Right ventricle myocardium inferior (tissue), 1 donor: ENCODE measurements at places on chromosomes 2 and 18. TPM values are rescaled to one million over a fixed set of nuclear protein-coding genes. Genes with fewer than 3 reads are reported as not detected.

- DNase-seq, result no peak
Measured at GRCh38 chr2:109247812-109248211, 118.8 kb downstream of the SH3RF3 start.

DNA sequence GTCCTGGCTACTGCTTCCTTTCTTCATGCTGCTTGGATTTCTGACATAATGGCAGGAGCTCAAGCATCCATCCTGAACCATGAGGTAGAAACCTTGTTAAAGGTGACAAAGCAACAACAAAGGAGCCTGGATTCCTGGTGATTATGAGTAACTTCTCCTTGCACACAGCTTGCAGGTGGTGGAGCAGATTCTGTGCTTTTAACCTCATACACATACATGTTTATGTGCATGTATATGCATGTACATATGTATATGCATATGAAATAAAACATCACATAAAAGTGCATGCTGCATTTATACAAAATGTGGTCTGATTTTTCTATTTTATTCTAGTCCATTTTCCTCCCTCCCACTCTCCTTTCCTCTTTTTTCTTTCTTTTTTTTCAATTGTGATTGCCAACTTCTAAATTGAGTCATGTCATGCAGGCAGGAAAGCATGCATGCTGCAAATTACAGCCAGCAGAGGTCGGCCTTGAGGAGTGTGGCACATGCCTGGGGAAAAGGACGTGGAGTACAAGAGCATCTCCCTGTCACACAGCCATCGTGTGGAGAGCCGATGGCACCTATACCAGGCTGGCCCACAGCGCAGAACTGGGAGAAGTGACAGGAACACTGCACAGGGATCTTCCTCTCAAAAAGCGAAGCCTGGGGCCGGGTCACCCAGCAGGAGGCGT is 17.9 kb downstream of the LCT start:
- DNase-seq, result no peak

DNA sequence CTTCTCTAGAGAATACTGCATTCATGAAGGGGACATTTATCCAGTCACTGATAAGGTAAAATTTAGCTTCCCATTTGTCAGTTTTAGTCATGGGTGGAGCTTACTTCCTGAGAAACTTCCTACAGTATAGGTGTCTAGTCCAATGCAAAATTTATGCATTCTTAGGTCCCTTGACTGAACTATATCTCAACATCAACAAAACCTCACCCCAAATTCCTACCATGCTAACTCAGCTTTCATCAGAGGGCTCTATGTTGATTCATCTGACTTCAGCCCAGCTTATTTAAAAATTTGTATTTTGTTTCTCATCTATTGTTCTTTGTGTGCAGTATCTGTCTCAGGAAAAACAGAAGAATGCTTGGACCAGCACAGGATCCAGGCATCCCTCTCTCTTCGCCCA is 296.4 kb upstream of the ACVR2A start:
- DNase-seq, result no peak

- DNase-seq, result no peak
Measured at GRCh38 chr18:21264651-21265050, 22.6 kb downstream of the GREB1L start.

The TOGARAM2 gene
- 38.0 TPM for total RNA-seq

DNA sequence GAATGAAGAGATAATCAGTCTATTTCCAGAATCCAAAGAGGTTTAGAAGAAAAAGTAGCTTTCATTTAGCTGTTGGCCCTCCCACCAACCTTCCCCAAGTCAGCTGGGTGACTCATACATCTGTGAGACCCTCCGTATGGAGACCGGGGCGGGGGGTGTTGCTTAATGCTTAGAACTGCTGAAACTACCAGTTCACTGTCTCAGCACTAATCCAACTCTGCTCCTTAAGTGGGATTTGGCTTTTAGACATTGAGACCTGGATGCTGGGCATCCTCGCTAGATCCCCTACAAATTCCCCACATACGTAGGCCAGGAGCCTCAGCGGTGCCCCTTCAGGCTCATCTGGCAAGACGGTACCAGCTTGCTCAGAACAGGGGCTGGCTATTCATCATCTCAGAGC is at the start of gene SAG:
Gene SAG, plus strand, starts transcription at position 252 of the 400 bp plus-strand sequence. CDS start 1,374 bp downstream, outside the sequence.
- no peak for DNase-seq

DNA sequence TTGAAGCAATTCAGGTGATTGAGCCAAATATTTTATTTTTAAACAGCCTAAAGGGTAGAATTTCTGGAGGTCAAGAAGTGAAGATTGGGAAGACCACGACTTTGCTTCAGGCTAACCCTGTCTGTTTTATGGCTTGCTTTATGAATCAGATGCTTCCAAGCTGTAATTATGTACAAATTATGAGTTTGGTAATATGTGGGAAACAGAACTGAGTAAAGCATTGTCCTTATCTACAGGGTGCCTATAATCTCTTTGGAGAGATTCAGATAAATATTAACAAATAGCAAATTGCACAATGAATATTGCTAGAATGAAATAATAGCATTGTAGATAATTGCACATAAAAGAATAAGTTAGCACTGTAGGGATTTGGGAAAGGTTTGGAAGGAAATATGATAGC is 539.4 kb upstream of the CDH2 start:
- no peak for DNase-seq

GRCh38 chr2:46294176-46294836 is 2.9 kb upstream of the EPAS1 start:
- DNase-seq, result no peak

DNA sequence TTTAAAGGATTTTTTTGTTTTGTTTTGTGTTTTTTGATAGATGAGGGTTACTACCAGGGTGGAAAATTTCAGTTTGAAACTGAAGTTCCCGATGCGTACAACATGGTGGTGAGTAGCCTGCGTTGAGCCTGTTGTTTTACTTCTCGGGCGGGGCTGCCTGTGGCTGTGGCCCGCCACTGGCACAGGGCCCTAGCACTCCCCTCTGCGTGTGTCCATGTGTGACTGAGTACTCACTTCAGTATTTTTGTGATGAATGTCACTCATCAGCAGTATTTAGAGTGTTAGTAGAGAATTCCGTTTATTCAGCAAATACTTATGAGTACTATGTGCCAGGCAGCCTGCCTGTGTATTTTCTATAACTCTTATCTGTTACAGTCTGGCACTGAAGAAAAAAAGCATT is 44.3 kb upstream of the SCLY start:
- no peak for DNase-seq

DNA sequence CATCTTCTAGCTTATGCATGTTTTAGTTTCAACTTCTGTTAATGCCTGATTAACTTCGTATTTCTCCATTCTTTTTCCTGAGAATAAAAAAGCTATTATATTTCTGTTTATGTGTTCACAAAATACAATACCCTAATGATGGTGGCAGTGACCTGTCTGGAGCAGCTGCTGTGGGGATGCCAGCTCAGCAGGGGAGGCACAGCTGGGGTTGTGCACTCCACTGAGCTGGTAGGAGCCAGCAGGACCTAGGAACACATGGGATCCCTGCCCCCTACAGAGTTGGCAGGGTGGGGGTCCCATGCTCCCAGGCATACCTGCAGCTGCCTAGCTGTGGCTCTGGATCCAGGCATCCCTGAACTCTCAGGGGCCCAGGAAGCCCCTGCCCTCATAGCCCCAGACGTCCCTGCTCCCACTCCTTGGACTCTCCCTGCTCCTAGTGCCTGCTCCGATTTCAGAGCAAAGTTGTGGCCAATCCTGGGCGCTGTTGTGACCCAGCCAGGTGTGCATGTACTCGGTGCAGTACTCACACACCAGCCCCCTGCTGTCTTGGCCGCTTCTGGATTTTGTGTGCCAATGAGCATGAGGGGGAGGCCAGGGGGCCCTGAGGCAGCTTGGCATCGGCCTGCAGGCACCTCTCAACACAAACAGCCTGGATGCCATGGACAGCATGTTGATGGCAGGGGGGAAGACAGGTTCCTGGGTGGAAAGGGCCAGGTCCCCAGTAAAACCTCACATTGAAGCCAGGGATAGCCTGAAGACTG is 546.0 kb downstream of the ZNF804A start:
- no peak for DNase-seq
